ENCODE measurements at places on chromosomes 2 and 18.

- no peak for DNase-seq
These were observed 431 bp upstream of the EIF5B start for GRCh38 chr2:99336804-99337112.

- DNase-seq: no peak
These were observed 201.5 kb downstream of the PPP1R1C start for GRCh38 chr2:182187130-182187529.

DNA sequence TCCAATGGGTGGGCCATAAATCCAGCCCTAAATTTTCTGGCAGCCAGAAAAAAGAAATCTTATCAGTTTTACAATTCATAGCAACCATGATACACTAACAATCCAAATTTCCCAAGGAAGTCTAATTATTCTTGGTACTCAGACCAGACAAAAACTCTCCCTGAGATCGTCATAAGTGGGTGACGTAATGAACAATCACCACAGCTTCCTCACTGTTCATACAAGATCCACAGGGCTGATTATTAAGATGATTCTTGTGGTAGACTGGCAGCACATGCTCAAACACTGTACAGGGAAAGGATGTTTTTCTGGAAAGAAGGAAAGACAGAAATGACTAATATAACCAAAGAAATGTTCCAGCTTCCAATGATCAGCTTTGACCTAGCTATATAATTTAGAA is 178.3 kb upstream of the CRIM1 start:
- no peak for DNase-seq

DNA sequence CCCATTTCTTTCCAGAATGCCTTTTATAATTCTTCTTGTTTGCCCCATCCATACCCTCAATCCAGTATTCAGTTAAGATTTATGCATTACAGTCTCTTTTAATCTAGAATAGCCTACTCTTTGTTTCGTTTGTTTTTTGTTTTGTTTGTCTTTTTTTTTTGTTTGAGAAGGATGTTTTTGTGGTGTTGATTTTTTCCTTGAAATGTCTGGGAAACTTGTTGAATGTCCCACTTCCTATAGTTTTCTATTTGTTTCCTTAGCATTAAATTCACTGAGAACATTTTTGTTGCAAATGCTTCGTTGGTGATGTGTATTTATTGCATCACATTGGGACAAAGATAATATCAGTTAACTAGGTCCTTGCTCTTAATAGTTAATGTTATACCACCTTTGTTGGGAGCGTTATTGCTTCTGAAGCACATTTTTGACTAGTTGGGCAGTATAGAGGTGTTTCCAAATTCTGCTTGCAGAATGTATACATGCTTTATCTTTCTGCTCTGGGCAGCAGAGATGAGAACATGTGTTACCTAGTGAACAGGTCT is 28.9 kb downstream of the ZNF638 start:
- DNase-seq: no peak

DNA sequence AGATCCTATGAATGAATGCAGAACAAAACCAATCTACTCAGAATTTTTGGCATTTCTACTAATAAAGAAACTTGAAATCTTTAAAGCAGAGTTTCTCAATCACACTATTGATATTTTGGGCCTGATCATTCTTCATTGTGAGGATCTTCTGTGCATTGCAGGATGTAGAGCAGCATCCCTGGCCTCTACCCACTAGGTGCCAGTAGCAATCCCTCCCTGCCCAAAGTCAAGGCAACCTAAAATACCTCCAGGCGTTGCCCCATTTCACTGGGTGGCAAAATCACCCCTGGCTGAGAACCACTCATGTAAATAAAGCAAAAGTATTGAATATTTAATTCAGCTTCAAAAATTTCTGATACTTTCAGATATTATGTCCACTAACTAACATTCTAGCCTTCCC is 213.0 kb downstream of the SP3 start:
- DNase-seq: no peak

- no peak for DNase-seq
These were observed 27.8 kb downstream of the MTX2 start for GRCh38 chr2:176297067-176297466.

- no peak for DNase-seq
These were observed 109.1 kb downstream of the IRS1 start for GRCh38 chr2:226690461-226691024.

DNA sequence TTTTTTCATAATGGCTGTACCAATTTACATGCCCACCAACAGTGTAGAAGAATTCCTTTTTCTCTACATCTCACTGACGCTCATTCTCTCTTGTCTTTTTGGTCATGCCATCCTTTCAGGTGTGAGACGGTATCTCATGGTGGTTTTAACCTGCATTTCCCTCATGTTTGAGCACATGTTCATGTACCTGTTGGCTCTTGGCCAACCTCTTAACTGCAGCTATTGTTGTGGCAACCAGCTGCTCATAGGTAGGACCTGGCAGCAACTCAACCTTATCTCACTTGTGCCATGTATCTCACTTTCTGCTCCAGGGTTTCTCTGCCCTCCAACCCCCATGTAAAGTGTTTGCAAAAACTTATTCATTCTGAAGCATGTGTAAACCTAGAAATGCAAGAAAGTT is 167.5 kb downstream of the UPP2 start:
- no peak for DNase-seq

DNA sequence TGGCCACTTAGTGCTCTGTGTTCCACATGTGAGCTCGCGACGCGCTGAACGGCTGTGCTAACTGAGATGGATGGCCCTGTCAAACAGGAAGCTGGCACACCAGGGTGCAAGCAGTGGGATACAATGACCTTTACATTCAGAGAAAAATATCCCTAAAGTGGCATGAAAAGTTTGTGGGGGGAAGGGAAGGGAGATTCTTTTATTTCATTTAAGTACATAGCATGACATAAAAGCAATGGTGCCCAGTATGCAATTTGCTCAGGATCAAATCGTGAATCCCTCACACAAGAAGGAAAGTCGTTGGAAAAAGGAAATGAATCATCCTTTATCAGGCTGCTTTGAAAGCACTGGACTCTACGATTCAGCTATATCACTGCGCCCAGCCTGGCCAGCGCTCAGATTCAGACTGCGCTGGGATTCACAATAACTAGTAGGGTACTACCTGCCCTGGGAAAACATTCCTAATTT is 26.0 kb downstream of the SATB2 start:
- DNase-seq: no peak

GRCh38 chr2:15896859-15897258 is 43.5 kb upstream of the MYCN start:
- DNase-seq: no peak

- DNase-seq: no peak
These were observed 7.3 kb upstream of the CENPA start for GRCh38 chr2:26778507-26778906.

DNA sequence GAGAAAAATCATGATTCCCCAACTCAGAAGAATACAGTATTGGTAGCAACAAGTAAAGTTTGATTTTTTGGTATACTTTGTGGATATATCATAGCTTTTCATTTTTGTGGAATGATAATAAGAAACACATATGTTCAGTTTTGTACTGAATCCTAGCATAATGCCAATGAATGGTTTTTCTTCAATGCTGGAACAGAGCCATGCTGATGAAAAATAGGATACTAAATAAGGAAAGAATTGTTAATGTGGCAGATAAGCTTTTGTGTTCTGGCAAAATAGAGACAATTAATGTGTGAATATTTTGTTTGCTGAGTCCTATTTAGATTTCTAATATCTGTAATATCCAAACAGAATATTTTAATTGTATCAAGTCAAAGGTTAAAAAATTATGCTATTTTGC is 21.9 kb downstream of the CD28 start:
- DNase-seq: no peak

- DNase-seq: no peak
These were observed 308.4 kb upstream of the CDH2 start for GRCh38 chr18:28485210-28485801.

DNA sequence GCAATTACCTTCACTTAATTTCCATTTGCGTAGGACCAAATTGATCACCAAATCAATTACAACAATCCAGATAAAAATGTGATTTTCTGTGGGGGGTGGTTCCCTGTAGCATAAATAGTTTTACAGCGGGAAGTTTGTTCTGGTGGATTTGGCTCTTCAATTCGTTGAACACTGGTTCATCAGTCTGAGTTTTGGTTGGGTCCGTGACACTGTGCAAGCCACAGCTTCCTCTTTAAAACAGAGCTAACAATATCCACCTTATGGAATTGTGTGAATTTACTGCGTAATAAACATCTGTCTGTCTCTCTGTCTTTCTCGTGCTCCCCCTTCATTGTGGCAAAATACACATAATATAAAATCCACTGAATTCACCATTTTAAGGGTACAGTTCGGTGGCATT is 310.8 kb downstream of the TGIF1 start:
- DNase-seq: no peak

DNA sequence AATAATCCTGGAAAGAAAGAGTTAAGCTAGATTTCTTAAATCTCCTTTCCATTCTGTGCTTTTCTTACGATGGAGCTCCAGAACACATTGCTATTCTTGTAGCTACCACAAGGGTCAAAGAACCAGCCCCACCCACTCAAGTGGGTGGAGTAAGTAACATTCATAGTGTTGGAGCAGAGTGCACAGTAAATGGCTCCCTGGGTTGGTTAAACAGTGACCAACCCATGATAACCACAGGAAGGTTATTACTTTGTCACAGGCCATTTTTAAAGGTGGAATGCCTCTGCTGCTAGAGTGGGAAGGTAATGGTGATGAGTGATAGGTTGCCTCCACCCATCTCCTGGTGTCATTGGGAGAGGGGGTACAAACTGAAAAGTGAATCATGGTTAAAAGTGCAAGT is 13.9 kb downstream of the ARPC2 start:
- DNase-seq: no peak

DNA sequence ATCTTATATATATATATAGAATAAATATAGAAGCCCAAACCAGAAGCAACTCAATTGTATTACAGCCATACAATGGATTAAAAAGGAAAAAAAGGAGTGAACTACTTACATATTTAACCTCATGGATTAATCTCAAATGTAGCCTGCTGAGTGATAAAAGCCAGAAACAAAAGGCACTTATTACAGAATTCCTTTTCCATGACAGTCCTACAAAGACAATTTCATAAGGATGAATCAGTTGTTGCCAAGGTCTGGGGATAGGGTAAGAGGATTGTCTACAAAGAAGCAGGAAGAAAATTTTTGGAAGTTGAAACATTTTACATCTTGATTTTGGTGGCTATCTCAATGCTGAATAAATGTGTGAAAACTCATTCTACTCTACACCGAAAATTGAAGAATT is 103.9 kb upstream of the DCC start:
- DNase-seq: no peak

GRCh38 chr2:48135797-48136196 is 229.5 kb upstream of the FBXO11 start:
- DNase-seq: no peak

GRCh38 chr2:41954304-41955291 is 93.2 kb upstream of the PKDCC start:
- no peak for DNase-seq

- DNase-seq: peak; percentile 86
These were observed 48.2 kb upstream of the CTAGE1 start for GRCh38 chr18:22465859-22466457.
